ENCODE measurements at places on chromosomes 5 and 9.

DNA sequence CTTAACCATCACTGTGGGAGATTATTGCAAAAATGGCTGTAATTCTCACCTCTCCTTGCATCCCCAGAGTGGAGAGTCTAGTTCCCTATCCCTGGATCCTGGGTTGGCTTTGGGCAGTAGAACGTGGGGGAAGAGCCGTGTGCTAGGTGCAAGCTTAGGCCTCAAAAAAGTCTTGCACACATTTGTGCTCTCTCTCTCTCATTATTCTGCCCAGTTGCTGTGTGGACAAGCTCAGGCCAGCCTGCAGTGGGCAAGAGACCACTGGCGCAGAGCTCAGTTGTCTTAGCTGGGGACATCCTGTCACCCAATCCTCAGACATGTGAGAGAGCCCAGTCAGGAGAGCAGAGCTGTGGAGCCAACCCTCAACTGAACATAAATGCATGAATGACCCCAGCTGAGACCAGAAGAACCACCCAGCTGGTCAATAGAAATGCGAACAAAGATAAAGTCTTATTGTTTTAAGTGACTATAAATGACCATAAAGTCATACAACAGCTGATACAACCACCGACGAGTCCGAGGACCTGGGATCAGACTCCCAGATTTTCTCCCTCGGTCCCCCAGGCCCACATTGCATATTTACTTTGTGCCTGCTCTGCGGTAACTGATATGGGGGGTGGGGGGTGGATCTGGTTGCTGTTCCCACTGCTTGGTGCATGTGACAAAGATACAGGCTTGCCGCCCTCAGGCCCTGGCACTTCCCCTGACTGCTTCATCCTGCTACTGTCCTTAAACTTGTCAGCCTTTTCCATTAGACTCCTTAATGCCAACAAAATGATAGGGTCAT lies 166.4 kb upstream of the MVB12B start:
- DNase-seq: no peak

- DNase-seq: no peak
Measured at GRCh38 chr5:110338341-110339083, 388.0 kb downstream of the TMEM232 start.

GRCh38 chr9:97046228-97046627 lies 7.3 kb upstream of the CTSV start:
- DNase-seq: no peak

- DNase-seq: no peak
Measured at GRCh38 chr5:127930311-127930710, 153.3 kb upstream of the SLC12A2 start.

GRCh38 chr9:8863069-8863468 lies 1063.5 kb upstream of the DMAC1 start:
- no peak for DNase-seq

GRCh38 chr9:16026886-16027285 lies 474.0 kb downstream of the CCDC171 start:
- no peak for DNase-seq

GRCh38 chr9:136670576-136671253 lies 8.0 kb downstream of the EGFL7 start:
- no peak for DNase-seq

- DNase-seq: no peak
Measured at GRCh38 chr5:118883362-118883761, 105.0 kb downstream of the DTWD2 start.

GRCh38 chr5:81310402-81311063 lies 9.1 kb downstream of the ZCCHC9 start:
- no peak for DNase-seq

GRCh38 chr9:122888480-122888879 lies 16.7 kb downstream of the RC3H2 start:
- no peak for DNase-seq

DNA sequence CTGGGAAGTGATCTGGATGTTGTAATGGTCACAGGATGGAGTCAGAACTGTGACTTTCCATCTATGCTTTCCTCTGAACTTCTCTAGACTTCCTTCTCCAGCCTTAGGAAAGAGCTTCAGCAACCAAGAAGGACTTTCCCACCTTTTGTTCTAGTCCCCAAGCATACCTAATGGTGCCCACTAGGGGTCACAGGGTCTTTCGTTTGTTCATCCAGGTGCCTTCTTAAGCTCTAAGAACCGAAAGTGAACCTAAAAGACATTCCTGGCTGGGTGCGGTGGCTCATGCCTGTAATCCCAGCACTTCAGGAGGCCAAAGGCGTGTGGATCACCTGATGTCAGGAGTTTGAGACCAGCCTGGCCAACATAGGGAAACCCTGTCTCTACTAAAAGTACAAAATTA lies 1.8 kb upstream of the WNT8A start:
- DNase-seq: no peak

- DNase-seq: no peak
Measured at GRCh38 chr9:100959226-100959625, 69.3 kb upstream of the PLPPR1 start.

DNA sequence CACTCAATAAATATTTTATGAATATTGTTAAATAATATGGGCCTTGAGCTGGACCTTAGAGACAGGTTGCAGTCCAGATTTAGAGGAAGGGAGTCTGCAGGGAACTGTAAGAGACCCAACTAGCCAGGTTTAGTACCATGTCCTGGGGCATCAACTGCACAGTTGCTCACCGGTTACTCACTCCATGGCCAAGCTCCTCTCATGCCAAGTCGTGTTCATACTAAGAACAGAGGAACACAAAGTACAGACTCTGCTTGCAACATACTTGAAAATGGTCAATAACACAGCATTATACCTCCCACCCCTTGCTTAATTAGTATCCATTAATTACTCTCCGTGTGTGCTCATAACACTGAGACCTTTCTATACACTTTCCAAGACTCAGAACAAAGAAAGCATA lies 317.6 kb upstream of the PIK3R1 start:
- no peak for DNase-seq

- no peak for DNase-seq
Measured at GRCh38 chr9:126419475-126419874, 92.8 kb downstream of the MVB12B start.

- DNase-seq: no peak
Measured at GRCh38 chr9:126150411-126151030, 176.1 kb upstream of the MVB12B start.

- no peak for DNase-seq
Measured at GRCh38 chr5:92917044-92917443, 664.0 kb downstream of the NR2F1-AS1 start.

GRCh38 chr5:72041654-72042053 lies 65.6 kb upstream of the MAP1B start:
- no peak for DNase-seq

DNA sequence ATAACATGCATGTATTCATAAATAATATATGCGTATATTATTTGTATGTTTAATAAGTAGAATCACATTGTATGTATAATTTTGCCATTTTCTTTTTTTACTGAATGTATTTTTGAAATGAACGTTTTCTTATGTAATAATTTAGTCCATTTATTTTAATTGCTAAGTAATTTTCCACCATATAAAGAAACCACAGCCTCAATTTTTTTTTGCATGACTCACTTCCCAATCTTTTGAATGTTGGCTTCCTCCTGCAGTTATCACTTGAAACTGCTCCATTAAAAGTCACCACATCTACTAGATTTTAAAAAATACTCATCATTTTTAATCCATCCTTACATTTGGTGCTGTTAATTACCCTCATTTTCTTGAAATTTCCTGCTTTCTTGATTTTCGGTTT lies 363.3 kb upstream of the MEF2C start:
- no peak for DNase-seq

DNA sequence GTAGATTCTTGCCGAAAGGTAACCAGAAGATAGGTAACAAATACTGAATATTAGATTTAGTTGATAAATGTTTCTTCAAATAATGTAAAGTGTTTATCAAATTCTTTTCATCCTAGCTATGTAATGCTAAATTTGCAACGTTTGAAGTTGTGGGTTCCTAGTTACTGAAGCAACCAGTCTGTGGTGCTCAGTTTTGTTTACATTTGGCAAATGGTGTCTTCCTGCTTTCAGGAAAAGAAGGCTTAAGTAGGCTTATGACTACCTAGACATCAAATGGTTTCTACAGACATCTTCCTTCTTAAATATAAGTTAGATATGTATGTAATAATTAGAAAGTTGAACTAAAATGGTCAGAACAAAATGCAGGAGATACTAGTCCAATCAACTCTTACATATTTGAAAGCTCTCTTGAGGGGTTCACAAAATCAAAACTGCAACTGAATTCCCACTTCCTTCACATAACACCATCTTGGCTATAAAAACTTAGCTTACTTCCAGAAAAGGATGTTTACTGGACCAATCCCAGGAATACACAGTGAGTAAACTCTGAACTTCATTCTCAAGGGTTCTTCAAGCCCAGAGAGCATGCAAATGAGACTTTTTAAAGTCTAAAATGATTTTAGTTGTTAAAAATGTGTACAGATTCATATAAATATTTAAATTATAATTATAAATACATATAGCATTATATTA lies 125.7 kb upstream of the ITGA1 start:
- DNase-seq: no peak

GRCh38 chr5:79602889-79603288 lies 9.4 kb upstream of the TENT2 start:
- DNase-seq: no peak

DNA sequence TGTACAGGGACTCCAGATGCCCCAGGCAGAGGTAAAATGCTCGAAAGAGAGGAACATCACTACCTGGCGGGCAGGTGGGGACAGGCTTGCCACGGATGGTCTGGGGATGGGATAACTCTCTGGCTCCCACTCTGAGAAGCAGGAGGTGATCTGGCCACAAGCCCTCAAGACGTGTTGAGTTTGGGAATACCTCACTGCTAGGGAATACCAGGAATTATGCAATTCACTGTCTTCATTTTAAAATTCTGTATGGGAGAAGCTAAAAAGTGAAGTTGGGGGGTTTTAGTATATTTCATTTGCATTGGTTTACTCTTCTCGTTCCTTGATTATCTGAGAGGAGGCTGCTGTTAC lies 510.4 kb downstream of the CCDC171 start:
- DNase-seq: no peak

DNA sequence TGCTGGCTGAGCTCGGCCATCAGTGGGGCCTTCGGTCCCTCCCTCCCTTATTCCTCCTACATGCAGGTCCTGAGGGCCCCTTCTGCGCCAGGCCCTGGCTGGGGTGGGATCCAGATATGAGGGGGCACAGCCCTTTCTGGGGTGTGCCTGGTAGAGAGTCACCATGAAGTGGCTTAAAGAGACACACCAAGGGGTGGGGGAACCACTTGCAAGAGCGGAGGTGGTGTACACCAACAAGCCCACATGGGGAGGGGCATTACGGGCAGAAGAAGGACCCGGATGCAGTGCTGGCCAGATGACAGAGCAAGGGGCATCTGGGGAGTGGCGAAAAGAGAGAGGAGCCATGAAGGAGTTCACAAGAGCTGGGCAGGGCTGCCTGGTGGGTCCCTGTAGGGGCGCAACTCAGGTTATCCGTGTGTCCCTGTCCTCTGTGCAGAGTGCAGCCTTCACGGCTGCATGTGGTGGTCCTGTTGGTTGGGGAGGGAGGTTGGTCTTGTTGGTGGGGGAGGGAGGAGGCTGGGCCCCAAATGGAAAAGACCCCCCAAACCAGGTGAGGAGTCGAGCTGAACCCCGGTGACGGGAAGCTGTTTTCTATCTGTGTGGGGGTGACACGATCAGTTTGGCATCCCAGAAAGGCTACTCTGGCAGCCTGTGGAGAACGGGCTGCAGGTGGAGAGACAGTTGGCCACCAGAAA lies 158.1 kb downstream of the DAB2IP start:
- no peak for DNase-seq

- no peak for DNase-seq
Measured at GRCh38 chr5:141734501-141735229, 52.6 kb upstream of the ARAP3 start.

- no peak for DNase-seq
Measured at GRCh38 chr9:12329623-12329985, 363.6 kb upstream of the TYRP1 start.

- no peak for DNase-seq
Measured at GRCh38 chr9:6525326-6526045, 112.5 kb downstream of the UHRF2 start.

All from stimulated activated CD8-positive, alpha-beta memory T cell treated with anti-CD3 and anti-CD28 coated beads, Interleukin-7, amount 100 ng/mL, for 1 hour (primary cell).